ENCODE measurements at places on chromosomes 12 and 14. TPM values are rescaled to one million over a fixed set of nuclear protein-coding genes. Genes with fewer than 3 reads are reported as not detected.

- no peak for DNase-seq
Observed at GRCh38 chr12:19307451-19307850, 131.8 kb upstream of the AEBP2 start.

GRCh38 chr14:93201155-93201704 lies 5.6 kb downstream of the GON7 start:
- no peak for DNase-seq

RIPK3 gene
- total RNA-seq, result 1.8 TPM

PLCZ1 gene
- total RNA-seq, result not detected

ACADS gene
- total RNA-seq, result 27.7 TPM

- DNase-seq, result no peak
Observed at GRCh38 chr12:118773956-118774723, 207.2 kb upstream of the SRRM4 start.

DNA sequence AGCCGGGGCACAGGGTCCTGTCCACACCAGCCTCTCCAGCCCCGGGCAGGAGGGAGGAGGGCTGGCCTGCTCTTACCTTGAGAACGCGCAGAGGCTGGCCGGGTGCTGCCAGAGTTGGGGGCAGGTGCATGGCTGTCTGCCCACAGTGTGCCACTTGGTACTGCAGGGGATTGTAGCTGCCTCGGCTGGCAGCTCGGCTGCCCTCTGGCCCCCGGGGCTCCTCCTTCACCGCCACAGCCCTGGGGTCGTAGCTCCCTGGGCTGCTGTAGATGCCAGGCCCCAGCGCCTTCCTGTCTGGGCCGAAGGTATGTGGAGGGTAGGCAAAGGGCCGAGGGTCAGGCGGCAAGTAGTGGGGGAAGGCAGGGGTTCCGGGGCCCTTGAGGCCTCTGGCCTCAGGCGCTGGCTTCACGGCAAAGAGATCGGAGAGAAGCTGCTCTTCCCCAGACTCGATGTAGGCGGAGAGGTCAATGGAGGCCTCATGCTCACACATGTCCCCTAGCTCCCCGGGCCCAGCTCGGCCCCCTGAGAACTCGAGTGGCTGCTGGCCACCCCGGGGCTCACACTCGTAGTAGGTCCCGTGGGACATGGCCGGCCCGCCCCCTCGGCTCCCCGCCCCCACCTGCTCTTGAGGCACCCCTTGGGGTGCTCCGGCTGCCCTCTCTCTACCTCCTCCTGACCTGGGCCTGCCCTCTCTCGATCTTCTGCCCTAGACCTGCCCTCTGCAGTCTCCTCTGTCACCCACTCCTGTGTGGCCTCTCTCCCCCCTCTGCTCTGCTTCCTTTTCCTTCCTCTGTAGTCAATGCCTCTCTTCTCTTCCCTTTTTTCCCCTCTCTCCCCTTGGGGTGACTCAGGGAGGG lies at the start of gene CEBPE:
Gene CEBPE, minus strand, starts transcription at position 750 of the 857 bp plus-strand sequence. Its CDS starts 164 bp downstream, at position 586.
- DNase-seq, result no peak

DNA sequence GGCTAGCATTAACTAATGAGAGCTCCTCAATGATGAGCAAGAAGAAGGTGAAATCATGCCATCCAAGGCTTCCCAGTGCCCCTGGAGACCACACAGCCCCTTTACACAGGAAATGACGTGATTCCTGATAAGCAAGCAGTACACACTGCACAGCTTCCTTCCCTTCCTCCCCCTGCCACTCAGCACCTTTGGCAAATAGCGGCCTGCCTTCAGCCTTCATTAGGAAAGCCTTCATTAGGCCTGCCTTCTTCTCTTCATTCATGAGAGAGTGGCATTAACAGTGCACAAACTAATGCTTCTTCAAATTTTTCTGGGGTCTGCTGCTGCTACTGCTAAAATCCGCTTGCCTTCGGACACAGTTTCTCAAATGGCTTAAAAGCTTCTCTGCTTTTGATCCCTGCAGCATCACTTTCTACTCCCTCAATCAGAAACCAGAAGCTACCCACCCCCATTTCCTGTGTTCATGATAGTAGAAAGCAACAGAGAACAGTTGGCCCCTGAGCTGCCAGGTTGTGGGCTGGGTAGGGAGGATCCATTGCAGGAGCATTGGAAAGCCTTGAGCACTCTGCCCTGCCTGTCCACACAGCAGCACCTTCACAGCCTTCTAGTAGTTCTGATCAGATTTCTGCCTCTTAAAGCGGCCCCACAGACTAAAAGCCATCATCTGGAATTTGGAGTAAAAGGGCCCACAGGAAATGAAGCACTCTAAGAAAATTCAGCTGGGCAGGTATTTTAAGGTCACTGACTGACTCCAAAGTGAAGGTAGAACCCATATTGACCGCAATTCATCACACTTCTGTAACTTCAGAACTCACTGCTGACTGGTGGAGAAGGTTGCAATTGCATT lies 103.8 kb upstream of the ETV6 start:
- DNase-seq, result no peak

GRCh38 chr12:72275526-72275925 lies 3.4 kb downstream of the TRHDE start:
- DNase-seq, result no peak

TMEM117 gene
- 4.0 TPM for total RNA-seq

DNA sequence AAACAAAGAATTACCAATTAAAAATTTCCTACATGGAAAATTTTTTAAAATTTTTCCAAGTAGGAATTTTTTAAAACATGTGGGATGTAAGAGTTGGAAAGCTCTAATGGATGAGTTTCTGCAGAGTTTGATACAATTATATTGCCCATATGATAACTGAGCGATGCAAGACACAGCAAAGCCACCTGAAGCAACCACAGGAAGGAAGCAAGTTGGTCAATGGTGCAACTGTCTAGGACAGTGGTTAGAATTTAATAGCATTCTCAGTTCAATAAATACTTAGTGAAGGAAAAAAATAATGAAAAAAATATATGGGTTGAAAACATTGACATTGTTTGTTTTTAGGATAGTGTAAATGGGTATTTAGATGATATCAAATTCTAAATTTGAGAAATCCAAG lies 178.6 kb upstream of the GARIN2 start:
- DNase-seq, result no peak

GRCh38 chr12:93199831-93200236 lies 177.9 kb upstream of the NUDT4 start:
- no peak for DNase-seq

- no peak for DNase-seq
Observed at GRCh38 chr14:105582639-105583038, 56.3 kb downstream of the TMEM121 start.

AQP6 gene
- not detected for total RNA-seq

GRCh38 chr12:4320853-4321701 lies at the start of gene TIGAR:
Gene TIGAR (plus strand): TSS chr12:4321213. CDS start chr12:4321272, 59 bp downstream.
- peak; percentile 96 for DNase-seq

NOVA1 gene
- under 0.01 TPM for total RNA-seq
